ENCODE measurements at places on chromosomes 6 and 20.

GRCh38 chr20:49859807-49860206 is 47.2 kb downstream of the SLC9A8 start:
- no peak for DNase-seq

DNA sequence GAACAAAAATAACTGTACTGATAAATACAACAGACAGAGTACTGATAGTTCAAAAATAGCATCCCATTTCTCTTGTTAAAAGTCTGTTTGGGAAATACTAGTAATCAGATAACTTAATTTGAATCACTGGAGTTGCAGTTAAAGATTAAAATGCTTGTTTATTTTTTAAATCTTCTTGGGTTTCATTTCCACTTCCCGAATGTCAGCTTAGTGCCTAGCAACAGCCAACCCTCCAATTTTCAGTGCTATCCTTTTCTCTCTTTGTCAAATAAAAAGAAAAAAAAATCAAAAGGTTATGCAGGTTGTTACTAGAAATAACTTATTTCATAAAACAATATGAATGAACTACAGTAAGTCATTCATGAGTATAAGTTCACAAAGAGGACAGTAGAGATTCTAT is 257.7 kb upstream of the STXBP5 start:
- DNase-seq, result no peak

GRCh38 chr6:38040254-38040653 is 220.7 kb downstream of the ZFAND3 start:
- no peak for DNase-seq

- no peak for DNase-seq
Observed at GRCh38 chr6:34688956-34689355, 7.6 kb downstream of the ILRUN start.

GRCh38 chr20:14885661-14886060 is 548.2 kb upstream of the FLRT3 start:
- no peak for DNase-seq

DNA sequence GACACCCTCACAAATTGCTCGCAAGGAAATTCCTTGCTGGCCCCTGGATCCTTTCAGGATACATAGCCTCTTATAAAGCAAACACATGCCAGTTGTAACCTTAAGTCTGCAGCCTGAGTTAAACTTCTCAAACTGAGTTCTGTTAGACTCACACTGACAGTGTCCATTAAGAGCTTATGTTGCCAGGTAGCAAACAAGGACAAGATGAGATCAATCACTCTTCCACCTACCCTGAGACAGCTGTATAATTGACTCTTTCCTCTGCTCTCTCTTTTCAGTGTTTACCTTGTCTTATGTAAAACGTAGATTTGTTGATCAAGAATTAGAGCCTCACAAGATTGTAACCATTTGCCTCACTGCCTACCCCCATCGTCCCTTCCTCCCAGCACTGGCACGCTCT is 359.8 kb downstream of the EPM2A start:
- no peak for DNase-seq

DNA sequence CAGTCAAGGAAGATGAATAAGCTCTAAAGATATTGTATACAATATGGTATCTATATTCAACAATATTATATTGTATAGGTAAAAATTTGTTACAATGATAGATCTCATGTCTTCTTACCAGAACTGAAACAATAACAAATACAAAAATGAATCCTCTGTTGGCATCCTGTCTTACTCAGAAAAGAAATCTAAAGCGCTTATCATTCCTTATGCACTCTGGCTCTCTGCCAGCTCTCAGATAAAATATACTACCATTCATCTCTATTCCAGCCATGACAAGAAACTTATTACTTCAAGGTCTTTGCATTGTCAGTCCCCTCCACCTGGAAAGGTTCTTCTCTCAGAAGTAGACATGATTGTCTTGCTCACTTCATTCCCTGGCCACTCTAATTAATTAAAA is 138.6 kb downstream of the THEMIS start:
- DNase-seq, result no peak

- DNase-seq, result no peak
Observed at GRCh38 chr6:81806793-81807565, 54.5 kb upstream of the TENT5A start.

- no peak for DNase-seq
Observed at GRCh38 chr20:52945268-52945667, 26.9 kb upstream of the TSHZ2 start.

- no peak for DNase-seq
Observed at GRCh38 chr20:9515214-9515585, 810 bp downstream of the LAMP5 start.

DNA sequence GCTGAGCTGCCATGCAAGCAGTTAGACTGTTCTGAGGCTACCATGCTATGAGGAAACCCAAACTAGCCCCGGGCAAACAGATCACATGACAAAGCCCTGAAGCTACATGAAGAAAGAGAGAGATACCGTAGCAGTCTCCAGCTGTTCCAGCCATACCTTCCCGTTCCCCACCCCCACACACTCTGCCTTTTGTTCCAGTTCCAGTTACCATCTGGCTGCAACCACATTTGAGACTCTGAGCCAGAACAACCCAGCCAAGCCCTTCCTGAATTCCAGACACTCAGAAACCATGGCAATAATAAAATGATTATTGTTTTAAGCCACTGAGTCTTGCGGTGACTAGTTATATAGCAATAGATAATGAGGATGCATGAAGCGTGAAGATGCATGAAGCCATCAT is 28.3 kb downstream of the RIN2 start:
- no peak for DNase-seq

DNA sequence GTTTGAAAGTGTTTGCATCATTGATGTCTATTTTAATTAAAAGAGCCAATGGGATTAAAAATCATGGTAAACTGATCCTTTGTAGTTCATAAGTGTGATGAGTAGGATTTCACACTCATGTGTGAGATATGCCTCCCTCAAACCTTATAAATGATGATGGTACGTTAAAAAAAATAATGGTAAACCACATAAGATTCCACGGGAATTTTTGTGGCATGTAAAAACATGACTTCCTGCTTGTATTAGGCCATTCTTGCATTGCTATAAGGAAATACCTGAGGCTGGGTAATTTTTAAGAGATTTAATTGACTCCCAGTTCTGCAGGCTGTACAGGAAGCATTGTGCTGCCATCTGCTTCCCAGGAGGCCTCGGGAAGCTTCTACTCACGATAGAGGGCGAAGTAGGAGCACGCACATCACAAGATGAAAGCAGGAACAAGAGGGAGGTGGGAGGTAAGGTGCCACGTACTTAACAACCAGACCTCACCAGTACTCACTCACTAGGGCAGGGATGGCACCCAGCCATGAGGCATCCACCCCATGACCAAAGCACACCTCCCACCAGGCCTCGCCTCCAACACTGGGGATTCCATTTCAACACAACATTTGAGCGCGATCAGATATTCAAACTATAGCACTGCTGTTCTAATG is 187.6 kb upstream of the QKI start:
- no peak for DNase-seq

DNA sequence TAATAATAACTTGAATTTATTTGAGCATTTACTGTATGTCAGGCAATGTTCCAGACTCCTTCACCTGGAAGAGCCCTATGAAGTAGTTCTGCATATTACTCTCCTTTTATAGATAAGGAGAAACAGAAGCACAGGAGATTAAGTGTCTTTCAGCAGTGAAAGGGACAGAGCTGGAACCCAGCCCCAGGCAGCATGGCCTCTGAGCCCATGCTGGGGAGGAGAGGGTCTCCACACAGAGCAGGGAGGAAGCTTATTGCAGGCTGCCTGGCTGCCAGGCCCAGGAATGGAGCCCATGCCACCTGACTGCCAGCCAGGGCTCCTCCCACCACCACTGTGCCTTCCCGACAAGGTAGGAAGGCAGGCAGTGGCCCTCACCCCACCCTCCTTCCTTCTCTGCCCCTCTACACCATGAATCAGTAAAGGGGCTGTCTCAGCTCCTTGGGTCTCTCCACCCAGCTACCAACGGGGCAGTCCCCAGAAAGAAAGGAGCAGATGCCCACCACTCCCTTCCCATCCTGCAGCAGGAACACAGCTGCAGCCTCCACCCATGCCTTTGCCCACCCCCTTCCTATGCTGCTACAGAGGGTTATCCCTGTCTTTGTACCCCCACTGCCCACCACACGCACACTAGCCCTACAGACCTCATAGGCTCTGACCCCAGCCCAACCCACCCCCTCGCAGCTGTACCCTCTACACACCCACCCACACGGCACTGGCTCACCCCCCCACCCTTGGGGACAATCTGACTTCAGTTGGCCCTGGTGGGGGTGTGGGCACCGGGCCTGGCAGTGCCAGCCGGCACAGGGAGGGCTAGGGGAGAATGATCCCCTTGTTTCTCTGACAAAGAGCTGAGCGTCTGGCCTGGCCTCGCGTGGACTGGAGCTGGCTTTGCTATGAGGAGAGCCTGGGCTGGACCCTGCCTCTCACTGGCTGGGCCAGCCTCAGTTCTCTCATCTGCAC is 41.8 kb downstream of the TFEB start:
- DNase-seq, result no peak

- DNase-seq, result no peak
Observed at GRCh38 chr6:152094992-152095592, 287.6 kb downstream of the ESR1 start.

- no peak for DNase-seq
Observed at GRCh38 chr6:56875961-56876360, 78.9 kb upstream of the BEND6 start.

GRCh38 chr6:125759184-125759902 is 9.9 kb downstream of the HEY2 start:
- no peak for DNase-seq

GRCh38 chr20:38303908-38304379 is at the start of gene BPI:
BPI (plus strand) TSS chr20:38304156; CDS start chr20:38304224, 68 bp downstream.
- no peak for DNase-seq

- no peak for DNase-seq
Observed at GRCh38 chr6:106360989-106361430, 493 bp downstream of the CRYBG1 start.

- DNase-seq, result no peak
Observed at GRCh38 chr20:48284315-48284714, 499.0 kb upstream of the SULF2 start.

- DNase-seq, result no peak
Observed at GRCh38 chr20:61558726-61559125, 306.7 kb downstream of the CDH4 start.

DNA sequence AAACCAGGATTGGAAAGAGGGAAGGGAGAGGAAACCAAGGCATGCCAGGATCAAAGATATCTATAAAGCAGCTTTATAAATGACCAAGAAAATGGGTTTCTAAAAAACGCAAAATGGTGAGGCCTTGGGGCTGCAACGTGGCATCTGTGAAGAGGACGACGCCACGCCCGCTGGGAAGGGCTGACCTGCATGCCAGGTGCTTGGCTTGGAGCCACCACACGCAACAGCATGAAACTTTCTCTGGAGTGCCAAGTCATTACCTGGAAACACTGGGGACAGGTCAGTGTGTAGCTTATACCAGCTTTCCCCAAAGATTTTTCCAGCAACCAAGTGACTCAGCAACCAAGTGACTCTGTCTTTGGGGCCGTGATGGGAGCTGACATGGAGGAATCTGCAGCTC is 82.5 kb downstream of the POPDC3 start:
- no peak for DNase-seq

DNA sequence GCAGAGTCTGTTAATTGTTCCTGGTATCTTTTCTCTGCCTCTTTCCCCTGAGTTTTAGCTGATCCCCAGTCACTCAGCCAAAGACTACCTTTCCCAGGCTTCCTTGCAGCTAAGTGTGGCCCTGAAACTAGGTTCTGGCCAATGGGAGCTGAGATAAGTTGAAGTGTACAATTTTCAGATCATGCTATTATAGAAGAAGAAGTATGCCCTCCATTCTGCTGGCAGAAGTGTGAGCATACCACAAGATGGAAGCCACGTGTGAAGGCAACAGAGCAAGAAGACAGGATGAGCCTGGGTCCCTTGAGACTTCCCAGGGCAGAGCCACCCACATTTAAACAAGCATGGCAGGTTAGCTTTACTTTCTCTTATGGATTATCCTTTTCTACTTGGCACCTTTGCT is 273.2 kb downstream of the HIVEP2 start:
- DNase-seq, result no peak

DNA sequence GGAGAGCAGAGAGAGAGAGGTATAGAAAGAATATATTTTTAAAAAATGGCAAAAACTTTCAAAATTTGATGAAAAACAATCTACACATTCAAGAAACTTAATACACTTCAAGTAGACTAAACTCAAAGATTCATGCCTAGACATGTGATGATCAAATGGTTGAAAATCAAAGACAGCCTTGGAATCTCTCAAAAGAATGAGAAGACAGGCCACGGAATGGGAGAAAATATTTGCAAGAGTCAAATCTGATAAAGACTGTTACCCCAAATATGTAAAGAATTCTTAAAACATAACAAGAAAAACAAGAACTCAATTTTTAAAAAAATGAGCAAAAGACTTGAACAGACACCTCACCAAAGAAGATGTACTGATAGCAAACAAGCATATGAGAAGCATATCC is 49.7 kb downstream of the THEMIS start:
- no peak for DNase-seq
